ENCODE measurements at places on chromosomes 12 and 14. TPM values are rescaled to one million over a fixed set of nuclear protein-coding genes. Genes with fewer than 3 reads are reported as not detected.

The NOS1 gene
- total RNA-seq = 0.27 TPM

The KRT73 gene
- not detected for total RNA-seq

The FAIM2 gene
- 0.50 TPM for total RNA-seq

The NPFF gene
- total RNA-seq = not detected

The DLGAP5 gene
- total RNA-seq = not detected

The GDF3 gene
- not detected for total RNA-seq

The PLA2G1B gene
- 2.9 TPM for total RNA-seq

GRCh38 chr12:112841906-112842305 is 50.4 kb downstream of the RPH3A start:
- no peak overlapping the region for H3K4me3 ChIP-seq
- DNase-seq = no peak
- no peaks in the 10 kb centered on the region for H3K27me3 ChIP-seq
- no peaks in the 10 kb centered on the region for H3K4me1 ChIP-seq
- no peak overlapping the region for H3K27ac ChIP-seq

DNA sequence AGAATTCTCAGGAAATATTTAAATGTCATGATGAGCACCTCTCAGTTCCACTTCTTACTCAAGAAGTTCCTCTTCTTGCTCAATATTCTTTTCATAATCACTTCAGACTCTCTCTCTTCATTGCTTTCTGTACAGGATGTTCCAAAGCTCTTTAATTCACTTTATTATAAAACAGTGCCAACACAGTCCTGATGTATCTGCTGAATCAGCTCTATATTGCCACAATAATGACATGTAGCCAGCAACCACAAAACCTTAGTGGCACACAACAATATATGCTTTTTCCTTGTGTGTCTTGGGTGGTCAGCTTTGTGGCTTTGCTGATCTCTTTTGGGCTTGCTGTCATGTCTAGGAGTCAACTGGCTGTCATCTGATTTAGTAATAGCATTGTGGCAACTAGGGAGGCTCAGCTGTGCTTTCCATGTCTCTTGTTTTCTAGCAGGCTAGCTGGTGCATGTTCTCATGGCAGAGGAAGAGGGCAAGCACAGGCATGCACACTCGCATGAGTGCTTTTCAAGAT is 52.8 kb upstream of the SLC2A13 start:
- H3K27me3 ChIP-seq = no peaks in the 10 kb centered on the region
- no peak overlapping the region for H3K4me3 ChIP-seq
- DNase-seq = no peak
- H3K27ac ChIP-seq = no peak overlapping the region
- H3K4me1 ChIP-seq = no peaks in the 10 kb centered on the region
- no peaks in the 10 kb centered on the region for H3K36me3 ChIP-seq

DNA sequence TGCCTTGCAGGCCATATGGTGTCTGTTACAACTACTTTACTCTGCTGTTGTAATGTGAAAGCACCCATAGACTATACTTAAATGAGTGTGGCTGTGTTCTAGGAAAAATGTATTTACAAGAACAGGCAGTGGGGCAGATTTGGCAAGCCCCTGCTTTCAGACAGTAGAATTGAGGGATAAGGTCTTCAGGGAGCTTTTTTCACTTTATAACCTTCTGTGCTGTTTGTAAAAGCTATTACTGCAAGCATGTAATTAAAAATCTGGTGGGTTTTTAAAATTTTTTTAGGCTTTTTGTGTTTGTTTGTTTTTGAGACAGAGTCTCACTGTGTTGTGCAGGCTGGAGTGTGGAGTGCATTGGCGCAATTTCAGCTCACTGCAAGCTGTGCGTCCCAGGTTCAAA is 73.9 kb downstream of the VEZT start:
- H3K4me3 ChIP-seq = no peak overlapping the region
- H3K27ac ChIP-seq = no peak overlapping the region
- H3K27me3 ChIP-seq = no peaks in the 10 kb centered on the region
- no peaks in the 10 kb centered on the region for H3K4me1 ChIP-seq
- no peaks in the 10 kb centered on the region for H3K36me3 ChIP-seq

GRCh38 chr12:95073698-95074520 is 491 bp upstream of the NR2C1 start:
- peak; percentile 48 for DNase-seq
- H3K27me3 ChIP-seq = no peaks in the 10 kb centered on the region
- peaks cover 10% of the 10 kb centered on the region for H3K4me1 ChIP-seq
- H3K36me3 ChIP-seq = no peaks in the 10 kb centered on the region

GRCh38 chr12:15520083-15520482 is 197.8 kb downstream of the PTPRO start:
- H3K4me1 ChIP-seq = no peaks in the 10 kb centered on the region
- H3K27ac ChIP-seq = no peak overlapping the region
- no peaks in the 10 kb centered on the region for H3K27me3 ChIP-seq
- no peak for DNase-seq
- no peak overlapping the region for H3K4me3 ChIP-seq
- H3K36me3 ChIP-seq = no peaks in the 10 kb centered on the region

DNA sequence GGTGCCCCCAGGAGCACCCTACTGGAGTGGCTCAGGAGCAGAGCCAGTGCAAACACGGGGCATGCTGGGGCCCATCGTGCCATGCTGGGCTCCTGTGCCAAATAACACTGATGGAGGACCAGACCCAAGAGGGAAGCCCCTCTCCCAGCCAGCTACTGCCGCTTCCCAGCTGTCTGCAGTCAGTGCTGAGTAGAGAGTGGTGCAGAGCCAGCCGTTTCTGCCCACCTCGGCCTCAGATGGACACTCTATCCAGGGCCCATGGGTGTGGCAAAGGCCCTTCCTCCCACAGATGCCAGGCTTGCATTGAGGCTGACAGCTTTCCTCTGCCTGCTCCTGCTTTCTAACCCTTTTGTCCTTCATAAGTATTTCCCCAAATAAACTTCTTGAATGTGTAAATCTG is 13.2 kb downstream of the CLBA1 start:
- no peaks in the 10 kb centered on the region for H3K27me3 ChIP-seq
- no peak for DNase-seq
- H3K36me3 ChIP-seq = no peaks in the 10 kb centered on the region
- H3K4me3 ChIP-seq = no peak overlapping the region

GRCh38 chr14:73833530-73834260 is 17.9 kb upstream of the PTGR2 start:
- H3K4me1 ChIP-seq = no peaks in the 10 kb centered on the region
- no peaks in the 10 kb centered on the region for H3K36me3 ChIP-seq

- no peak overlapping the region for H3K27ac ChIP-seq
- H3K4me1 ChIP-seq = no peaks in the 10 kb centered on the region
- H3K4me3 ChIP-seq = no peak overlapping the region
- H3K36me3 ChIP-seq = no peaks in the 10 kb centered on the region
Measured at GRCh38 chr14:67400434-67400833, 11.5 kb downstream of the PLEK2 start.

GRCh38 chr12:67482751-67483661 is 165.5 kb upstream of the DYRK2 start:
- H3K27me3 ChIP-seq = no peaks in the 10 kb centered on the region
- no peak overlapping the region for H3K4me3 ChIP-seq
- DNase-seq = peak; percentile 31
- H3K36me3 ChIP-seq = no peaks in the 10 kb centered on the region
- H3K4me1 ChIP-seq = no peaks in the 10 kb centered on the region

GRCh38 chr12:12226187-12226586 is 40.7 kb downstream of the LRP6 start:
- H3K27ac ChIP-seq = no peak overlapping the region
- no peaks in the 10 kb centered on the region for H3K27me3 ChIP-seq
- no peak overlapping the region for H3K4me3 ChIP-seq
- peaks cover 1% of the 10 kb centered on the region for H3K4me1 ChIP-seq
- no peaks in the 10 kb centered on the region for H3K36me3 ChIP-seq

GRCh38 chr14:87066221-87066817 is 926.7 kb downstream of the GALC start:
- H3K4me3 ChIP-seq = no peak overlapping the region
- no peak for DNase-seq
- no peaks in the 10 kb centered on the region for H3K36me3 ChIP-seq
- no peak overlapping the region for H3K27ac ChIP-seq

DNA sequence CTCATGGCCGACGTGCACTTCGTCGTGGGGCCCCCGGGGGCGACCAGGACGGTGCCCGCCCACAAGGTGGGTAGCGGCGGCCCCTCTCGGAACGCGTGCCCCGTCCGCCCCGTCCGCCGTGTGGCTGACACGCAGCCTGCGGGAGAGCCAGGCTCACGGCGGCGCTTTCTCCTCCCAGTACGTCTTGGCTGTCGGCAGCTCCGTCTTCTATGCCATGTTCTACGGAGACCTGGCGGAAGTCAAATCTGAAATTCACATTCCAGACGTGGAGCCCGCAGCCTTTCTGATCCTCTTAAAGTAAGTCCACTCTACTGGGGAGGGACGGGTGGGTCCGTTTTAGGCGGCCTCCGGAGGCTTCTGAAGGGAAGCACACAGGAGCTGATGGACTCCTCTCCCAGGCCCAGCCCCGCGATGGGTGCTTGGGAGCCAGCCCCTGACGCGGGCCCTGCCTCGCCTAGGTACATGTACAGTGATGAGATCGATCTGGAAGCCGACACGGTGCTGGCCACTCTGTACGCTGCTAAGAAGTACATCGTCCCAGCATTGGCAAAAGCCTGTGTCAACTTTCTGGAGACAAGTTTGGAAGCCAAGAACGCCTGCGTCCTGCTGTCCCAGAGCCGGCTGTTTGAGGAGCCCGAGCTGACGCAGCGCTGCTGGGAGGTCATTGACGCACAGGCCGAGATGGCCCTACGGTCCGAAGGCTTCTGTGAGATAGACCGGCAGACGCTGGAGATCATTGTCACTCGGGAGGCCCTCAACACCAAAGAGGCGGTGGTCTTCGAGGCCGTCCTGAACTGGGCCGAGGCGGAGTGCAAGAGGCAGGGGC is 1.1 kb downstream of the BTBD6 start:
- no peaks in the 10 kb centered on the region for H3K36me3 ChIP-seq
- H3K4me3 ChIP-seq = peak overlapping the region; percentile 66
- H3K27me3 ChIP-seq = no peaks in the 10 kb centered on the region
- H3K4me1 ChIP-seq = peaks cover 8% of the 10 kb centered on the region
- H3K27ac ChIP-seq = peak overlapping the region; percentile 95

GRCh38 chr12:130650131-130650530 is 66.0 kb downstream of the RIMBP2 start:
- H3K4me1 ChIP-seq = no peaks in the 10 kb centered on the region
- no peak overlapping the region for H3K4me3 ChIP-seq
- no peak for DNase-seq

DNA sequence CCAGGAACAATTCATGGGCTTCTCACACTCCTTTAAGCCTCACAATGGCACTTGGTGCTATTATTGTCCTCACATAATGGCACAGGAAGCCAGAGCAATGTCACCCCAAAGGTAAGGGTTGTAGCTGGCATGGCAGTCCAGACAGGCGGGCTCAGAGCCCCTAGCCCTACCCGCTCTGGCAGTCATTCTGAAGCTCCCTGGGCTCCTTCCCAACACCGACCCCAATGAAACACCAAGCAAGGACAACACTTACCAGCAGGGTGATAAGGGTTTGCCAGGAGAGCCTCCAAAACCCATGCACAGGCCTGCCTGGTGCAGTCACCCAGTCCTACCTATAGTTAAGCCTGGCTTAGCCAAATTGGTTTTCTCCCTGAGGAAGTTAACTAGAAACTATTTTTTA is 30.8 kb downstream of the MAX start:
- no peaks in the 10 kb centered on the region for H3K27me3 ChIP-seq
- H3K36me3 ChIP-seq = no peaks in the 10 kb centered on the region
- no peak overlapping the region for H3K27ac ChIP-seq
- DNase-seq = no peak
- no peak overlapping the region for H3K4me3 ChIP-seq
- H3K4me1 ChIP-seq = peaks cover 3% of the 10 kb centered on the region

DNA sequence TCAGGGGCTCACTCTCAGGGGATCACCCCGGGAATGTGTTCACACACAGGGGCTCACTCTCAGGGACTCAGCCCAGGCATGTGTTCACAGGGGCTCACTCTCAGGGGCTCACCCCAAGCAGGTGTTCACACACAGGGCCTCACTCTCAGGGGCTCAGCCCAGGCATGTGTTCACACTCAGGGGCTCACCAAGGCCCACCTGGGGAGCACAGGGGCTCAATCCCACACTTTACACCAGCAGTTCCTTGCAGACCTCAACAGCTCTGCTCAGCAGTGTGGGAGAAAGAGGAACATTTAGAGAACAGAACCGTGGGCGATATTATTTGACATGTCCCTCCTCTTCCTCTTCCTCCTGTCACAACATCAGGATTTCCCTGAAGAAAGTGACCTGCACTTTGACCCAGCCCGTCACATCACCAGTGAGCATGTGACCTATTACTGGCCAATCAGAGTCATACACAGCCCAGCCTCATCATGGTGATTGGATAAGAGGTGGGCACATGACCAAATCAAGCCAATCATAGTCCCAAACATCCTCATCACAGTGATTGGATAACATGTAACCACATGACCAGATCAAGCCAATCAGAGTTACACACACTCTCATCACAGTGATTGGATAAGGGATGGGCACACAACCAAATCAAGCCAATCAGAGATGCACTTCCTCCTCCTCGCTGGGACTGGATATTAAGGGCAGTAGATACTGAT is 359.4 kb upstream of the SFSWAP start:
- H3K36me3 ChIP-seq = no peaks in the 10 kb centered on the region
- H3K4me1 ChIP-seq = peaks cover 23% of the 10 kb centered on the region
- no peak overlapping the region for H3K4me3 ChIP-seq
- DNase-seq = no peak

DNA sequence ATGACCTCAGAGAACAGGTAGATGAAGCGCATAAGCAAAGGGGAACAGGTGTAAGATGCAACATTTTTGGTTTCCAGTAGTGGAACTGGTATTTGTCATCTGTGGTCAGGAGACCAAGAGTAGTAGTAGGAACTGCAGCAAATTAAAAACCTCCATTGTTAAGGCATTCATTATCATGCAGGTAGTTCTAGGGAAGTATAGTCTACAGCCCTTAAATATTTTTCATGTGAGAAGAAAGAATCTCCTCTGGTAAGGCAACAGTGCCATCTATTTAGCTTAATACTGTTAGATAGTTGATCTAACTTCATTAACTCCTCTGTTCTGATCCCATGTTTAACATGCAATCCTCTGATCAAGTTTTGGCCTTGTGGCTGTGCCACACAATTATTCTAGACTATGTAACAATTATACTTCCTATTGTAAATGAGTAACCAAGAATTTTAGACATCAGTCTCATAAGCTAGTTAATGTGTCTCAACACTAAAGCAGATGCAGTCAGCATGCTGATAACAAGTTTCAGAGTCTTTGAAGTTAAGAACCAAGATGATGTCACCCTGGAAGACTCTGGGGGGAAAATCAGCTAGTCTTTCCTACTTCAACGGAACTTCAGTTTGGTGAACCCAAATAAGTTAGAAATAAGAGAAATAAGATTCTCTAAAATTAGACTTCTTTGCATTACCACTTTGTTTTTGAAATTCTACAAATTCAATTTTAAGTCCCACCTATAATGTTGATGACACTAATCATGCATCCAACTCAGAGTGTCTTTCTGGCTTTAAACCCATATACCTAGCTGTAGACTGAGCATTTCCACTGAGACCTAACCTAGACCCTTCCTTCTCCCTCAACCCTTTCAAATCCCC is 70.9 kb downstream of the STXBP6 start:
- no peak for DNase-seq
- no peak overlapping the region for H3K27ac ChIP-seq
- no peaks in the 10 kb centered on the region for H3K36me3 ChIP-seq
- H3K27me3 ChIP-seq = no peaks in the 10 kb centered on the region
- no peak overlapping the region for H3K4me3 ChIP-seq
- H3K4me1 ChIP-seq = no peaks in the 10 kb centered on the region
